ENCODE measurements at places on chromosomes 12 and 14. TPM values are rescaled to one million over a fixed set of nuclear protein-coding genes. Genes with fewer than 3 reads are reported as not detected.

DNA sequence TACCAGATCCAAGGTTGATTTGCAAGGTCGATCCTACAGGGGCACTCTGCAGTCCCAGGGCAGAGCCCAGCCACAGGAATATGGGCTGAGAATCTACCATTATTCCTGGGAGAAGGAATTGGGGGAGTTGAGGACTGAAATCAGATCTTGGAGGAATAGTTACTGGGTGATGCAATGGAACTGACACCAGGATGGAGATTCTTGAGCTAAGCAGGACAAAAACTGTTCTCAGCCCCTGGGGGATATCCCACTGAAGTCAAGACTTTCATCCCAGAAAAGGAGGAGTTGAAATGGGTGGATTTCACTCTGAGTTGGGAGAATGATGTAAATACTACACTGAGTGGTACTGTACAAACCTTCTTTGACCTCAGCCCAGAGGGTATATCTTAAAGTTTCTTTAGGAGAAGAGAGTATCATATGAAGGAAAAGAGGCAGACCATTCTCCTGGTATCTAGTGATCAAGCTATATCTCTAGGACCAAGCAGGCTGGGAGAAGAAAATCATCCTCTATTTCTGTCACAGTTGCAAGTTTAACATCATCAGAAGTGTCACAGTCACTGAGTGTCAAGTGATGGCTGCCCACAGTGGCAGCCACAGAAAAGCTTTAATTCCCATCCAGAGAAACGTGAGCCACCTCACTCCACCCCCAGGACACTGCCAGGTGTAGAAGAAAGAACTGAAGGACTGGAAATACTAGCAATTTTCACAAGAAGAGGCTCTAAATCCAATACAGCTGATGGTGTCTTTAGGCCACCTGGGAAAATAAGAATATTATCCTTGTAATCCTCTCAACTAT is 181.9 kb downstream of the NUAK1 start:
- DNase-seq: no peak

The LBHD2 gene
- total RNA-seq: not detected

- peak; percentile 71 for DNase-seq
Measured at GRCh38 chr12:67042697-67043131, 226.4 kb upstream of the CAND1 start.

- DNase-seq: no peak
Measured at GRCh38 chr12:71865757-71866536, 26.4 kb downstream of the TBC1D15 start.

GRCh38 chr14:103155826-103156394 is 32.6 kb downstream of the TNFAIP2 start:
- no peak for DNase-seq

The ZNF10 gene
- total RNA-seq: 3.7 TPM

The ZNF740 gene
- total RNA-seq: 11.7 TPM

GRCh38 chr12:14256121-14256520 is 109.4 kb upstream of the ATF7IP start:
- peak; percentile 78 for DNase-seq

The TCTN1 gene
- 42.8 TPM for total RNA-seq

The MYBPC1 gene
- not detected for total RNA-seq

- DNase-seq: no peak
Measured at GRCh38 chr14:103748534-103748857, 32.9 kb downstream of the ZFYVE21 start.

GRCh38 chr12:30845676-30846075 is 80.9 kb upstream of the TSPAN11 start:
- no peak for DNase-seq

- DNase-seq: no peak
Measured at GRCh38 chr12:119685375-119685774, 17.4 kb downstream of the PRKAB1 start.

The MANSC4 gene
- total RNA-seq: not detected

The TAS2R50 gene
- total RNA-seq: not detected

The ERP27 gene
- total RNA-seq: not detected

Measured in M059J (cell line).